DMS153 (cell line): ENCODE measurements at places on chromosomes 3 and 15.

GRCh38 chr3:14831916-14832450 lies 13.2 kb downstream of the FGD5 start:
- no peak for DNase-seq

DNA sequence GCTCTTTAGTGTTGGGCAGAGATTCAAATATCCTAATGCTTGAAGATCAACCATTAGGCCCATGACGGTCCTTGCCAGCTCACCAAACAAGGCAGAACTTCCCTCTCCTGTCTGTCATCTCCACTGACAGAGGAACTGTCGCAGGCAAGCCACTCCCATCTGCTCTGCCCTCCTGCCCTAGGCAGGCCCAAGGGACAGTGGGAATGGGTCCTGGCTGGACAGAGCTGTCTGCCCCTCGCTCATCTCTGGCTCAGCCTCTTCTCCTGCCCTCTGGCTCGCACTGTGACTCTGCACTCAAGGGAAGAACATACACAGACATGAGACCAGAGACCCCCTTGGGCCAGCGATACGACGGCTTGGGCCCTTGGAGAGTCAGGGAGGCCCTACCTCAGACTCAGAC lies 7.6 kb upstream of the MUSTN1 start:
- DNase-seq, result no peak

DNA sequence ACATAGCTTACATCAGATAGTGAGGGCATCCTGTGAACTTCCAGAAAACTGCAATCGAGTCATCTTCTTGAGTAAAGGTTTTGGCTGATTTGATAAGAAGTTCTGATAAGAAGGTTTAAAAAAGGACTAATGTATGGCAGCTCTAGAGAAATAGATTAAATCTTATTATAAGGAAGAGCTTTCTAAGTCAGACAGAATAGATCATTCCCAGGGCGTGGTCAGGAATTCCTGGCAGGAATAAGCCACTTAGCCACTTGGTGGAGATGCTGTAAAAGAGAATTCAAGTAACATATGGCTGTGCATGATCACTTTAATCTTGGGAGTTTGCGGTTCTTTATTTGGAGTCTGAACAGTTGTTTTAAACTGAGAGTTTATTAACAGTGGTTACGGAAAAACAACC lies 17.4 kb downstream of the PGBD4 start:
- DNase-seq, result no peak

DNA sequence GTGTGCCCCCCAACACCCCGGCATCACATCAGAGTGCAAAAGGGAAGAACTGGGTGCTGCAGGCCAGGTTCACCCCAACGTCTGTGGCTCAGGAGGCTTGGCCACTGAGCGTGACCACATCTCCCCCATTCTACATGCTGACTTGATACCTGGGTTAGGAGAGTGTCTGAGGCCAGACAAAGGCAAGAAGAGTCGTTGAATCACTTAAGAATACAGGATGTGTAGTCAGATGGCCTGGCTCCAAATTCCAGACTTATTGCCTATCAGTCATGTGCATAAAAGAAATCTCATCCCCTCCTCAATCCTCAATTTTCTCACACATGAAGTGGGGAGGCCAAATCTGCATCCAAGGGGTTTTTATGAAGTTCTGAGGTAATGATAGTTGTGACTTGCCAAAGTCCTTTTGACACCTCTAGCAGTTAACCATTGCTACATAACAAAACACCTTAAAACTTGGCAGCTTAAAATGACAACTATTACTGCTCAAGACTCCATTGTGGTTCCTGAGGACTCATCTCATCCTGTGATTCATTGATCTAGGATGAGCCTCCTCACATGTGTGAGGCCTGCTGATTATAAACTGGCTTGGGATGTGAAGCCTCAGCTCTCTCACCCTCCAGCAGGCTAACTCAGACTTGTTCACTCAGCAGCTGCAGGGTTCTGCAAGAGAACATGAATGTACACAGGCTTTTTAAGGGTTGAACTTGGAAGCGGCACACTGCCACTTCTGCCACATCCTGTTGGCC lies 138.8 kb upstream of the TLE3 start:
- no peak for DNase-seq

GRCh38 chr3:71583566-71584393 lies at the start of gene FOXP1:
Gene FOXP1 (minus strand): TSS chr3:71583728. CDS start chr3:71198381, 385,347 bp downstream.
- peak; percentile 68 for DNase-seq

DNA sequence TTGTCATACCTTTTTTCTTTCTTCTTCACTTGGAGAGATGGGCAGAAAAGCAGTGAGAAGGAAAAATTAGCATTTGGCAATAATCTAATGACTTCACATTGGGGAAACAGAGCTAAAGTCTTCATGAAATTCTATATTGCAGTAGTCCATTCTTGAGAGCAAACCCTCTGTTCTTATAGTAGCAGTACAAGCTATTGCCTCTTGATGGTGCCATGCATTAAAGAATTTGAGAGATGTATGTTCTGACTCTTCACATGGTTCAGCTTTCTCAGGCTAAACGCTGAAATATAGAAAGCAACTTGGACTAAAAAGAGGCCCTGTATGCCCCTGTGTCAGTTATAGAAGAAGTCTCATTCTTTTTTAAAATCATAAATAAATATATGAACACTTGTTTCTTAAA lies 36.0 kb downstream of the PHLDB2 start:
- DNase-seq, result peak; percentile 38

DNA sequence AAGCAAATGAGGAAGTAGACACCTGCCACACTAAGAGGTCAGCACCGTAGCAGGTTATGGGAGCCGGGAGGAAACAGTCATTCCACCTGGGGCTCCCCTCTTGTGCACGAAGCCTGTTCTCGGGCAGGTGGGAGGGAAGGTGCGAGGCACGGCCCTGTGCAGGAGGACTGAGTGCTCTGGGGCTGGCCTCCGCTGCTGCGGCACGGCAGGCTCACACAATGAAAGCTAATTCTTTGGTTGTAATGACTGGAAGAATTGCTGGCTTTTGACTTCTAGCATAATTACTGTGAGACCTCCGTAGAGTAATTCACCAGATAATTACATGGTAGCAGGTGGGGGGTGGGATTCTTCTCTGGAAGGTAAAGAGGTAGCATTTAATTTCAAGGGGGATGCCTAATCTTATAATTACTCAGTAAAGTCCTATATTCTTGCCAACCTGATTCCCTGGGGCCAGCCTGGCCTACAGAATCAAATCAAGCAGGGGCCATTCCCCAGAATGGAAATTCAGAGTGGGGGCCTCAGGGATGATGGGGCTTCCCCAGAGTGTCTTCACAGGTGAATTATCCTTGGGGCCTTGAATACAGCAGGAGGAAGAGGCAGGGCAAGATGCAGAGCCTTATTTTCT lies 129.1 kb downstream of the TPRA1 start:
- no peak for DNase-seq
